ENCODE measurements at places on chromosomes 4 and X. TPM values are rescaled to one million over a fixed set of nuclear protein-coding genes. Genes with fewer than 3 reads are reported as not detected.

DNA sequence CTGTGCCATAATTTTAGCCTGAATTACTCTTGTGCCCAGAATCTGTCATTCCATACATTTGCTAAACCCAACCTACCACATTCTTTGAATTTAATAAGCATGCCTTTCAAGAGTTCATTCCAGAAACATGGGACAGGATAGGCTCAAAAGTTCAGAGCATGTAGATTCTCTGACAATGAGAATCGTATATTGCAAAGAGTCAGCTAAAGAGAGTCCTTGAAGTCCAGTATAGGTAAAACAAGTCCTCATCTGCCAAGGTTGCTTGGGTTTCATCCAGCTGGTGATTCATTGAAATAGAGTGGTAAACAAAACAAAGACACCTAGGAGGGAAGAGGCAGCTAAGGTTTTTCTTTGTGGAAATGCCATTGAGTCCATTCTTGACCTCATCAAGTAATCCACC lies 249.3 kb upstream of the DIPK2B start:
- no peaks in the 10 kb centered on the region for H3K4me1 ChIP-seq
- DNase-seq: no peak
- H3K36me3 ChIP-seq: no peaks in the 10 kb centered on the region
- no peak overlapping the region for H3K4me3 ChIP-seq
- H3K27ac ChIP-seq: no peak overlapping the region

DNA sequence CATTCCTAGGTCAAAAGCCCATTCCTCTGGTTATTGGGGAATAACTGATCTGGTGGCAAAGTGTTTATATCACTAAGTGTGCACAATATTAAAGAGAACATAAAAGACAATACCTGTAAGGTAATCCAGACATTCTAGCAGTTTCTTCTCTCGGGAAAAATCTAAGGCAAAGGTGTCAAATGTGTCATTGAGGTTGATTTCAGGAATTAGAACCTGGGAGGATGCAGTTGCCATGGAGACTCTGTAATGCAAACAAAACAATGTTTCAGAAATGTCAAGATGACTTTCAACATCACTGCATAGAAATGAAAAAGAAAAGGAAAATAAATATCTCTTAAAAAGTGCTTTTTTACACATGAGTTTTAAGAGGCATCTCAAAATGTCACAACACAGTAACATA lies 145.9 kb downstream of the MID1 start:
- H3K36me3 ChIP-seq: no peaks in the 10 kb centered on the region
- no peaks in the 10 kb centered on the region for H3K27me3 ChIP-seq
- H3K27ac ChIP-seq: no peak overlapping the region
- H3K4me3 ChIP-seq: no peak overlapping the region
- DNase-seq: no peak

DNA sequence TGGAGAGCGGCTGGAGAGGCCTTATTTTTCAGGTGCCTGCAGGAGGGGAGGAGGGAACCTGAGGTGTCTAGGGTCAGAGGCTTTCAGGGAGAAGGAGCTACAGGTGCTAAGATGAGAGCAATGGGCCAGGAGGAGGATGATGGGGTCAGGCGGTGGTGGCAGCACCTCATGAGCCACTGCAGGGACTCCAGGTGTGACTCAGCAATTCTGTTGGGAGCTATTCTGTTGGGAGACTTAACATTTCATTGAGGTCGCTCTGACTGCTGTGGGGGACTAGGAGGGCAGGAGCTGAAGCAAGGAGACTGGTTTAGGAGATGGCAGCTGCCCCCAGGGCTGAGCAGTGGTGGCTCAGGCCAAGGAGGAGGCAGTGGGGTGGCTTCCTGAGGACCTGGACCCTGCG lies 65.0 kb downstream of the CLDN34 start:
- no peaks in the 10 kb centered on the region for H3K27me3 ChIP-seq
- H3K36me3 ChIP-seq: no peaks in the 10 kb centered on the region
- H3K27ac ChIP-seq: peak overlapping the region; percentile 57

GABRE gene
- total RNA-seq: not detected

NHSL2 gene
- 10.0 TPM for total RNA-seq

GRCh38 chrX:74535408-74536151 lies 78.8 kb downstream of the RLIM start:
- no peak for DNase-seq
- H3K27me3 ChIP-seq: no peaks in the 10 kb centered on the region
- H3K4me1 ChIP-seq: peaks cover 10% of the 10 kb centered on the region
- H3K27ac ChIP-seq: peak overlapping the region; percentile 41
- H3K4me3 ChIP-seq: peak overlapping the region; percentile 87
- H3K36me3 ChIP-seq: no peaks in the 10 kb centered on the region

- no peak for DNase-seq
- H3K36me3 ChIP-seq: no peaks in the 10 kb centered on the region
- no peak overlapping the region for H3K4me3 ChIP-seq
- H3K4me1 ChIP-seq: peaks cover 3% of the 10 kb centered on the region
- peaks cover 31% of the 10 kb centered on the region for H3K27me3 ChIP-seq
Measured at GRCh38 chr4:143397335-143397734, 60.7 kb downstream of the GAB1 start.

DNA sequence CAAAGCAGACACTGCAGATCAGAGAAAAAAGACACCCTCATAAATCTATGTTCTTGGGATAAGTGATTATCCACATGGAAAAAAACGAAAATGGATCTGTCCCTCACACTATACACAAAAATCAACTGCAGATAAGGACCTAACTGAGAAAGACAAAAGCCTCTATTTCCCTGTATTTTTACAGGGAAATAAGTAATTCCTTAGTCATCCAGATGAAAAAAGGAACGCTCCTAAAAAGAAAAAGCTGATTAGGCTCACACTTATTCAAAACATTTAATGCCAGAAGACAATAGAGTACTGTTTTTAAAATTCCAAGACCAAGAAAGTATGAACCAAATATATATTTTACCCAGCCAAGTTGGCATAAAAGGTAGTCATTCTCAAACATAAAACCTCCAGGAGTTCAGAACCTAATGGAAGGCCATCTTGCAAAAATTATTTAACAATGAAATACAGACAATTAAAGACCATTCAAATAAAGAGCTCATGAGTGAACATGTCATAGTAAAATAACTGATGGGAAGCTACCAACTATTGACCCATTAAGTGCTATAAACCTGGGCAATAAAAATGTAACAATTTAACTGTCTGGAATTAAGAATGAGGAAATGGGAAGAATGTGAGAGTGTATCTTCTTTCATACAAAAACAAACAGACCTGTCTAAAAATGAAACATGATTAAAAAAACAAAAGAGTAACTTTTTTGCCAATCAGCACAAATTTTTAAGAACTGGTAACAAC lies 20.4 kb downstream of the PAPSS1 start:
- DNase-seq: no peak
- H3K36me3 ChIP-seq: peaks cover 12% of the 10 kb centered on the region
- peaks cover 5% of the 10 kb centered on the region for H3K4me1 ChIP-seq
- H3K27me3 ChIP-seq: no peaks in the 10 kb centered on the region

DNA sequence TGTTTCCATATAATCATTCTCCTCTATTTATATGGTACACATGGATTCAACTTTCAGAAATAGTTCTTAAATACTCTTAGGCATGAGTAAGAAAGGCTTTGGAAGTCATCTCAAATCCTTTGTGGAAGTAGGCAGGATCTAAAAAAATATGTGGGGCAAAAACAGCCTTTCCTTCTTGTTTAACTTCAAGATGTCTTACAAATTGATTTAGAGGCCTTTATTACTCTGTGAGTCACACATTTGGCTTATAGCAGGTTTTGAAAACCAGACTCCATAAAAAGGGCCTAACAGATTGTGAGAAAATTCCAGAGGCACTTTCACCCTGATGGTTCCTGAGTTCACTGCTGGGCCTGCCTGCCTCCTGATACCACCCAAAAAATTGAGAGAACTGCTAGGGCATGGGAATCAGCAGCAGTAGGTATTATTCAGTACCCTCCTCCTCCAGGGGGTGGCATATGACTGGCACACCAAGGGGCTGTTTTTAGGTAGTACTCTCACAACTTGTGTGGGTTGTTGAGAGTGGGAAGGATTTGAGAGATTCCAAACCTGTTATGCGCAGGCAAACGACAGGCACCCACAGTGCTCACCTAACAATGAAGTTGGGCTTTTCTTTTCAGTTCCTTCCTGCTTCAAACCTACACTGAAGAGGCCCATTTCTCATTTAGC lies 162.7 kb upstream of the MBNL3 start:
- no peak for DNase-seq
- H3K36me3 ChIP-seq: peaks cover 3% of the 10 kb centered on the region
- H3K4me3 ChIP-seq: no peak overlapping the region

DNA sequence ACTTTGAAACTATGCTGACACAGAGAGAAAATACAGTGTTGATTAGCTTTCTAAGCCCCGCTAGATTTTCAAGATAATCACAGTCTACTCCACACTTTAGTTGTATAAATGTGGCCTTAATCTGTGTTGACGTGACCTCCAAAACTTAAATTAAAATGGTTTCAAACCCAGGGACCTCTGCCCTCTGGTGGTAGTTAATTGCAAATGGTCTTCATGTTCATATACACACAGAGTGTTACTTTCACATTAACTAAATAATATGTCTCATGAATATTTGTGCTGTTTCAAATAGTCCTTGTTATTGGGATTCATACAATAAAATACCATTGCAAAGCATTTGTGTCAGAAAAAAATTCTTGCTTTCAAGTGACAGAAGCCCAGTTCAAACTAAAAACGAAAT lies 64.3 kb downstream of the TASL start:
- no peak overlapping the region for H3K4me3 ChIP-seq
- DNase-seq: no peak
- no peaks in the 10 kb centered on the region for H3K4me1 ChIP-seq
- H3K27me3 ChIP-seq: no peaks in the 10 kb centered on the region

RXFP1 gene
- total RNA-seq: not detected

- DNase-seq: no peak
- H3K4me3 ChIP-seq: no peak overlapping the region
- H3K27ac ChIP-seq: no peak overlapping the region
- H3K36me3 ChIP-seq: no peaks in the 10 kb centered on the region
- no peaks in the 10 kb centered on the region for H3K4me1 ChIP-seq
- no peaks in the 10 kb centered on the region for H3K27me3 ChIP-seq
Measured at GRCh38 chrX:7614616-7615015, 228.4 kb upstream of the VCX start.

- H3K27me3 ChIP-seq: peaks cover 58% of the 10 kb centered on the region
- peaks cover 15% of the 10 kb centered on the region for H3K4me1 ChIP-seq
- H3K36me3 ChIP-seq: peaks cover 2% of the 10 kb centered on the region
Measured at GRCh38 chr4:42396752-42397634, at the start of gene SHISA3. Gene SHISA3, plus strand, starts transcription at chr4:42397488. Its CDS starts 569 bp downstream, at chr4:42398057.

GRCh38 chrX:44802613-44803012 lies 41.2 kb upstream of the DUSP21 start:
- no peaks in the 10 kb centered on the region for H3K36me3 ChIP-seq
- H3K4me1 ChIP-seq: no peaks in the 10 kb centered on the region

PHOX2B gene
- total RNA-seq: not detected

- no peak for DNase-seq
- H3K4me3 ChIP-seq: no peak overlapping the region
- no peaks in the 10 kb centered on the region for H3K4me1 ChIP-seq
- peaks cover 2% of the 10 kb centered on the region for H3K36me3 ChIP-seq
- H3K27ac ChIP-seq: no peak overlapping the region
Measured at GRCh38 chrX:2903366-2903765, 25.8 kb downstream of the ARSD start.

DNA sequence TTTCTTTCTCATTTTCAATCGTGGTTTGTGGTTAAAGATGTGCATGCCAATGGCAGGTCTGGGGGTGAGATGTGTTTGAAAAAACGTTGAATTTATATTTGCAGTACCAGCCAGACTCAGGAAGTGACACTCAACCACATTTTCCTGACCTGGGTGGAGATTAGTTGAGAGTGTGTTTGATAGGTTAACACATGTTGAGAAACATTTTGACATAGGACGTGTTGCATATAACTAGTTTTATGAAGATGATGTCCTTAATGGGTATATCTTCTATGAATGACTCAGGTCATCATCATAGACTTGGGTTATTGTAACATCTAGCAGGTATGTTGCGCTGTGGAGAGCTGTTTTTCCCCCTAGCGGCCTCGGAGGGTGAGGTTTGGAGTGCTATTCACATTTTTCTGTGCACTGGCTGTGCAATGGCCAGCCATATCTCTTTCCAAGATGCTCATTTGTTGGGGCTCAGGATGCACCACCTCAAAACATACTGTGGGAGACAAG lies 21.7 kb upstream of the CD38 start:
- H3K36me3 ChIP-seq: no peaks in the 10 kb centered on the region
- peak; percentile 46 for DNase-seq
- peaks cover 40% of the 10 kb centered on the region for H3K4me1 ChIP-seq
- peak overlapping the region; percentile 94 for H3K27ac ChIP-seq
- no peaks in the 10 kb centered on the region for H3K27me3 ChIP-seq

GRCh38 chrX:47091149-47091775 lies 13.0 kb downstream of the RGN start:
- no peak for DNase-seq
- no peak overlapping the region for H3K4me3 ChIP-seq
- H3K4me1 ChIP-seq: peaks cover 3% of the 10 kb centered on the region
- H3K27ac ChIP-seq: peak overlapping the region; percentile 6
- H3K36me3 ChIP-seq: no peaks in the 10 kb centered on the region

CETN2 gene
- total RNA-seq: 7.5 TPM

TMPRSS11F gene
- not detected for total RNA-seq

MCUB gene
- total RNA-seq: 90.0 TPM

SLC16A2 gene
- 0.12 TPM for total RNA-seq

DNA sequence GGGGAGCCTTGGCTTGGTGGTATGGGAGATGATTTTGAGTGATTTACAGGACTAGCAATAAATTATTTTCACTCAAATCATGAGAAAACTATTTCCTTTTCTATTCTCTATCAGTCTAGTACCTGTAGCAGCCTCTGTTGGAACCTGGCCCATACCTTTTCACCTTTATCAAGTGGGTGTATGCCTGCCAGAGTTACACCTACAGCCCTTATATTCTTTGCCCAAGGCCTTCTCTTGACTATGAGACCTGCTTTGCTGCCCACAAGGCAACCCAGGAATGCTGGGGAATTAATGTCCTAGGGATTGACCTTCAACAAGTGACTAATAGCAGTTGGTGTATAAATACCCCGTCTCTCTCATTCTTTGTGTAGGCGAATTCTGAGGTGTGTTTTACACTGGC lies 20.0 kb upstream of the LEF1 start:
- no peak for DNase-seq
- H3K27me3 ChIP-seq: peaks cover 11% of the 10 kb centered on the region
- no peak overlapping the region for H3K4me3 ChIP-seq
- H3K4me1 ChIP-seq: peaks cover 7% of the 10 kb centered on the region
- no peak overlapping the region for H3K27ac ChIP-seq
